Activated naive CD4-positive, alpha-beta T cell treated with anti-CD3 and anti-CD28 coated beads, Interleukin-2, amount 50 U/mL, for 72 hours (primary cell): ENCODE measurements at places on chromosomes 3 and 15.

DNA sequence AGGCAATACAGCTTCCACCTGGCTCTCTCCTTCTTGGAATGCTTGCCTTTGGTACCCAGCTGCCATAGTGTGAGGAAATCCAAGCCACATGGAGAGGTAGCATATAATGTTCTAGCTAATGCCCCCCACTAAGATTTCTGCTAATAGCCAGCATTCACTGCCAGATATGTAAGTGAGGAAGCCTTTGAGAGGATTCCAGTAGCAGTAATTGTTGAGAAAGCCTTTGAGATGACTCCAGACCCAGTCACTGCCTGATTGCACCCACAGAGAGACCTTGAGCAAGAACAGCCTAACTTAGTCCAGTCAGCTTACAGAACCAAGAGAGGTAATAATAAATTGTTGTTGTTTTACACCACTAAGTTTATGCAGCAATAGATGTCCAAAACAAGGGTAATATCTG is 63.1 kb downstream of the STRIT1 start:
- DNase-seq, result no peak

DNA sequence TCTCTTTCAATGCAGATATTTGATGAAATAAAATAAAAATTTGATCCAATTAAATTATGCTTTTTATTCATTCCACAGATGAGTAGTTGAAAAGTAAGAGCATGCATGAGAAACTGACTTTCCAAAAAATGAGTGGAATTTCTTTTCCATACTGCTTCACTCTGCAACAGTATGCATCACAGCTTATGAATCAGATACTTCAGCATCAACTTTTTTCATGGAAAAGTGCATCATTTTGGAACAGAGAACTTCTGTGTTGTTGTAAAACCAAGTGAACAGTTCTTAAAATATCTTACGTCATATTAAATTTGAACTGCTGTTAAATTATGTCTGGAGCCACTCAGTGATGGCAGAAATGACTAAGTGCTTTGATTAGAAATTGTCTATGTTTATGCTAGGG is 16.7 kb upstream of the SLC7A14 start:
- DNase-seq, result no peak

DNA sequence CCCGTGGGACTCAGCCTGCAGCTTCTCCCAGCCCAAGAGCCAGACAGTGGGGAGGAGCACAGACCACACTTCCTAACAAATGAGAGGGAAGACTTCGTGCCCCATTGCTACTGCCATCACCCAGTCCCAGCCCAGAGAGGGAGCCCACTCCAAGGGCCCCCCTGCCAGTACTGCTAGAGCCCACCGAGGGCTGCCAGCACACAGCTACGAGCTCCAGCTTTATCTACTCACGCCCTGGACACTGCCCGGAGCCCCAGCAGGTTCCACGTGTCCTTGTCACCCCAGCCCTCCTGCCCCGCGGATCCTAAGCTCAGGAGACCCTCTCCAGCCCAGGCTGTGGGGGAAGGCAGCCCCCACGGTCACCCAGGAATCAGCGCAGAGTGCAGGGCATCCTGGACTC is 1.9 kb downstream of the GOLGA8A start:
- DNase-seq, result no peak

DNA sequence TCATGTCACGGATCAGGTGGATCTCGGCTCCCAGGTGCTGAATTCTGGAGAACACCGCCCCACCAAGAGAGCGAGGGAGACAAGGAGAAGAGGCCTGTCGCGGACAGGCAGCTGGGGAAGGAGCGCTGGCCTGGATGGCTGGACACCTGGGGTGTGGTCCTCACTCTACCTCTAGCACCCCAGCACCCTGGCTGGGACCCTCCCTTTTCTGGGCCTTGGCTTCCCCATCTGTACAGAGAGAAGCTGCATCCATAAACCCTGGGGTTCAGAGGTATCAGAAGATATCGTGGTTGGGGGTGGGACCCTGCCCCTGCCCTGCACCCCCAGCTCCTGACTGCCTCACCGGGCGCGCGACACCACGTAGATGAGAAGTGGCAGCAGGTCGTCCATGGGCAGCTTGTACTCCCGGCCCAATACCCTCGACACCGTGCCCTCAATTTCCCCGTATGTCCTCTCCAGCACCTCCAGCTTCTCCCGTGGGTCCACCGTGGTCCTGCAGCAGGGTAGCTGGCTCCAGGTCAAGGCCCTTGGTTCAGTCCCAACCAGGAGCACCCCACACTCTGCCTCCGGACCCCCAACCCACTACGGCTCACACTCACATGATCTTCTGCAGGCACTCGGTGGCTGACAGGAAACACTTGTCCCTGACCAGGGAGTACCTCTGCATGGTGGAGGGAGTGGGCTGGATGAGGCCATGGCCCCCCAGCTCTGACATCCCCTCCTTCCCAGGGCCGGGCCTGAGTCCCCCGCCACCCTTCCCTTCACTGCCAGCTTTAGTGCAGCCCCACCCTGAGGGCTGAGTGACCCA is 21.7 kb downstream of the ALS2CL start:
- no peak for DNase-seq

GRCh38 chr15:40162552-40162951 is 1.7 kb downstream of the BUB1B start:
- no peak for DNase-seq

- DNase-seq, result no peak
These were observed 469.6 kb downstream of the EDEM1 start for GRCh38 chr3:5657106-5657505.

GRCh38 chr3:46730819-46731218 is 13.2 kb upstream of the PRSS50 start:
- DNase-seq, result no peak

- DNase-seq, result no peak
These were observed 32.8 kb downstream of the NCEH1 start for GRCh38 chr3:172678068-172678467.

- DNase-seq, result no peak
These were observed 145.1 kb downstream of the NFKBIZ start for GRCh38 chr3:101994386-101994785.

DNA sequence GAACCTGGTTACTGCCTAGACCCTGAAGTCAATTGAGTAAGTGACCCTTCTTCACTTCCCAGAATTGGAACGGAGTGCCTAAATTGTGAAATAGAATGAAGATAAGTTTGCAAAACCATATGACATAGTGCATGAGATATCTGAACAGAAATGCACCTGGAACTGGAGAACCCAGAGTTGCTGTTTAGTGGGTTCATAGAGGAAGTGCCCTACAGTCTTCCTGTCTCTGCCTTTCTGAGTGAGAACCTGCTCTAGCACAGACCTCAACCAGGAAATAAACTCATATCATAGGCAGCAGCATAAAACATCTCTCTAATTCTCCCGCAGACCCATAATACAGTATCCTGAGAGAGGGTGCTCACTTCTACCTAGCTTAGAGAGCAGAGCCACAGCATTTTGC is 82.9 kb downstream of the EOMES start:
- no peak for DNase-seq

GRCh38 chr3:13217736-13218540 is 144.7 kb upstream of the IQSEC1 start:
- DNase-seq, result no peak

DNA sequence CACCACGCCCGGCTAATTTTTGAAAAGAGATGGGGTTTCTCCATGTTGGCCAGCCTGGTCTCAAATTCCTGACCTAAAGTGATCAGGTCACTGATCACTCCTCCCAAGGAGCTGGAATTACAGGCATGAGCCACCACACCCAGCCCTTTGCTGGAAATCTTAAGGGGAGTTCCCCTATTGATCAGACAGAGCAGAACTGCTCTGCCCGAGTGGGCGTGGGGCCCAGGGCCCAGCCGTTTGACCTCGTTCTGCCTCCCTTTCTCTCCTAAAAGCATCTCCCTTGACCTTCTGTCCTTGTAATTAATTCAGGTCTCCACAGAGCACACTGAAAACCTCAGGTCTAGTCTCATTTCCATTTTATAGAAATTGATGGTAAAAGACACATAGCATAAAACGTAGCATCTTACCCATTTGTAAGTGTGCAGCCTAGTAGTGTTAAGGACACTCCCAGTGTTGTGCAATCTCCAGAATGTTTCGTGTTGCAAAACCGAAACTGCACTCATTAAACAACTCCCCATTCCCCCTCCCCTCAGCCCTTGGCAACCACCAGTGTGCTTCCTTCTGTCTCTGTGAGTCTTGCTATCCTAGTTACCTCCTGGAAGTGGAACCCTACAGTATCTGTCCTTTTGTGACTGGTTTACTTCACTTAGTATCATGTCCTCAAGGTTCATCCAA is 89.3 kb downstream of the SLCO3A1 start:
- DNase-seq, result peak; percentile 29

- no peak for DNase-seq
These were observed 111.2 kb upstream of the SUCLG2 start for GRCh38 chr3:67765575-67765974.

GRCh38 chr15:68843425-68844311 is 23.0 kb upstream of the ANP32A start:
- DNase-seq, result peak; percentile 44

DNA sequence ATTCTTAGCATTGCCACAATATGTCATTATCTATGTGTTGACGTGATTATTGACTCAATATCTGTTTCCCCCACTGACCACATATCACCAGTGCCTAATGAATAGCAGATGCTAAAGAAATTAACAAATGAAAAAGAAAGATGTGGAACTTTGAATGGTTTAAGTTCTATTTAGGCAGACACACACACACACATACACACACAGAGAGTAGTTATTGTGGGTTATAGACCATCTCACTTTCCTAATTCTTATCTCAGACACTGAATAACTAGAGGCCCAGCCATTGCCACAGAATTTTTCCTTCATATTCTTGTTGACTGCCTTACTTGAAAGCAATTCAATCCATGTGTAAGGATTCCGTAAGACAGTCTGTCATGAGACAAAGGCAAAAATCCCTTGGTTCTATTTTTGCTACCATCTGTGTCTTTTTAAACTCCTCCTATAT is 61.9 kb upstream of the PHLDB2 start:
- DNase-seq, result no peak

GRCh38 chr15:27723821-27724220 is 375.3 kb downstream of the OCA2 start:
- no peak for DNase-seq

- no peak for DNase-seq
These were observed 2.5 kb upstream of the FSIP1 start for GRCh38 chr15:39785139-39785538.

DNA sequence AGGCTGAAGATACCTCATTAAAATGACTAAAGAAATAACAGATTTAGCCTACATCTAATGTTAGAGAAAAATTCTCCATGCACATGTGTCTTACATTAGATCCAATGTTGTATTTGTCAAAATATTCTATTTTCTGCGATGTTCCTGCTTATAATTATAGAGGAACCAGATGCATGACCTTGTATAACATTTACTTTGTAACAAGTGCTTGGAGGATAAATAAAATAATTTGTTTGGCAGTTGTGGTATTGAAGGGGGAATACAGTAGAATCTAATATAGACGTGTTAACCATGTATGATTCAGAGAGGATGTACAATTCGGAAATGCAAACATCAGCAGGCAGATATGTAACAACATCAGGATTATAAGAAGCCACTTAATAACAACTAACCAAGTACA is 922.2 kb downstream of the TUSC7 start:
- no peak for DNase-seq

DNA sequence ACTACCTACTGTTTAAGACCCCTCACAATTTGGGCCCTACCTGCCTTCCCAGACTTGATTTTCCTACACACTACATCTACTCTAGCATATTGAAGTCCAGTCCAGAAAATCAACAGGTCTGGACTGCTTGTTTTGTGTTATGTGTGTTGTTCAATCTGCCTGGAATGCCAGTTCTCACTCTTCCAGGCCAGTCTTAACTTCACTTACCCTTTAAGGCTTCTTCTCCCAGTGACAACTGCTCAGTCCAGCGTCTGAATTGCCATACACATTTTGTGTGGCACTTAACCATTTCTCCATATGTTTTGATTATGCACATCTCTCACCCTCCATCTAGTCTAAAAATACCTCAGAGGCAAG is 1.1 kb downstream of the TICRR start:
- no peak for DNase-seq

- no peak for DNase-seq
These were observed 430.6 kb downstream of the FOXP1 start for GRCh38 chr3:71152892-71153265.

GRCh38 chr15:62612771-62613170 is 429.8 kb upstream of the TPM1 start:
- DNase-seq, result no peak

DNA sequence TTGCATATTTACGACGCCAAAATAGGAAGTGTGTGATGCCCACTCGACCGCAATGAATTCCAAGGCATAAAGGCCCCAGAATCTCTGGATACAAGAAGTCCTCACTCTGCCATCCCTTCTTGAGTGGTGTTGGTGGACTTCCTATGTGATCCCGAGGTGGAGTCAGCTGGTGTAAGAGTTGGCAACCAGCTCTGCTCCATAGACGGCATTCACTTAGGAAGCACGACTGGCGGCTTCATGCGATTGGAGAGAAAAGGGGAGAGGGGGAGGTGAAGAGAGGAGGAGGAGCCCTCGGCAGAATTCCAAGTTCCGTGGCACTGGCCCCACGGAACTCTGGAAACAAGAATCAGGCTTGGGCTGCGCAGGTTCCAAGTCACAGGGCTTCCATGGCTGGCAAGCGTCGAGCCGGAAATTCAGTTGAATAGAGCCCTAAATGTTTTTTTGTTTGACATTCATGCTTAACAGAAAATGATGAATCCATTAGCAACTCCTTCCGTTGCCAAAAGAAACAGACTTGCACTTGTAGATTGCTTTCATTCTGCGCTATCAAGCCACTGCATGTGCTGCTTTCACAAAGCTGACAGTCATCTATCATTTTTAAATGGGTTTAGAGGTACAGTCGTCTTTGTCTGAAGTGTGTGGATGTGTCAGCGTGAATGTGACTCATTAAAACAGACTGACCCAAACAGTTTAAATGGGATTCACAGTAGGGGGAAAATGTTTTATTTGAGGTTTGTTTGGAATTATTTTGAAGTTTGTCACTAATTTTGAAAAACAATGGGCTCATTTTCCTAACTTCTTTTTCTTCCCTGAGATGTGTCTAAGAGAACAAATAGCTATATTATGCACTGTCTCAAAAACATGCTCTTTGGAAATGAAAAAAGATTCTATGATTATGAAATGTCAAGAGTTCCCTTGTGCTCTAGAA is 428.3 kb upstream of the ATP11B start:
- DNase-seq, result no peak

DNA sequence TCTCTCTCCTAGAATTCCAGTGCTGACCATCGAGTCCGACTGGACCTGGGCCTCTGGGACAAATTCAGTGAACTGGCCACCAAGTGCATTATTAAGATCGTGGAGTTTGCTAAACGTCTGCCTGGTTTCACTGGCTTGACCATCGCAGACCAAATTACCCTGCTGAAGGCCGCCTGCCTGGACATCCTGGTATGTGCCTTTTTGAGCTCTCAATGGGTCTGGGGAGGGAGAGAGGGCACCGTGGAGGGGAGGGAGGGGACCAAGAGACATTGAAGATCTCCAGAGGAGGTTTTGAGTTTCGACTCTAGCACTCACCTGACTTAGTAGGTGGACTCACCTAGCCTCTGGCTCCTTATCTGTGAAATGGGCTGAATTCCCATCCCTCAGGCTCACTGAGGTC is 84.2 kb downstream of the TOP2B start:
- DNase-seq, result no peak

GRCh38 chr15:101805605-101806345 is 2.5 kb downstream of the OR4F6 start:
- DNase-seq, result no peak

GRCh38 chr15:80669663-80670273 is 25.3 kb upstream of the ABHD17C start:
- no peak for DNase-seq

GRCh38 chr3:69370156-69370883 is 15.6 kb downstream of the FRMD4B start:
- DNase-seq, result peak; percentile 10

- DNase-seq, result no peak
These were observed 86.5 kb upstream of the FAM98B start for GRCh38 chr15:38367476-38367875.

- no peak for DNase-seq
These were observed 239.3 kb downstream of the FEZF2 start for GRCh38 chr3:62134061-62134496.
